Stimulated activated CD8-positive, alpha-beta memory T cell treated with anti-CD3 and anti-CD28 coated beads, Interleukin-4, amount 100 ng/mL, for 1 hour (primary cell): ENCODE measurements at places on chromosomes 3 and 15.

GRCh38 chr15:34341381-34342212 is 1.3 kb downstream of the NOP10 start:
- no peak for DNase-seq

DNA sequence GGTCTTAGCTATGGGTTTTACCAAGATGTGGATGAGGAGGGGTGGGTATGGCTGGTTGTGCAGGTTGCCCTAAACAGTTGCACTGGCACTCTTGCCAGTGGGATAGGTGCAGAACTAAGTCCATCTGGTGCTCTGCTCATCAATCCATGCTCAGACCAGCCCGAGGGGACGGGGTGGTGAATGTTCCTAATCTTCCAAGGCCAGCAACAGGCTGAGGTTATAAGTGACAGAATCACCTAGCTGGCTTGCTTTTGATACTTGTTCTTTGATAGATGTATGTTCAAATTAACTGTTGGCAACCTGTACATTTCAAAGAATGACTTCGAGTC is 53.5 kb upstream of the CCR2 start:
- DNase-seq = no peak

GRCh38 chr15:83602021-83602420 is 51.9 kb upstream of the ADAMTSL3 start:
- no peak for DNase-seq

- no peak for DNase-seq
Observed at GRCh38 chr3:124963755-124964154, 29.2 kb upstream of the MUC13 start.
